Temporal lobe (tissue), 4 donors: ENCODE measurements at places on chromosomes 11 and 22. TPM values are rescaled to one million over a fixed set of nuclear protein-coding genes. Genes with fewer than 3 reads are reported as not detected.

The YPEL1 gene
- 73.5 TPM for total RNA-seq

The MMP7 gene
- total RNA-seq, result 0.25 TPM

The SERPIND1 gene
- 8.6 TPM for total RNA-seq

The DEFB131B gene
- total RNA-seq, result not detected

The APOBEC3H gene
- total RNA-seq, result not detected

The ARHGEF12 gene
- total RNA-seq, result 180 TPM

The OR8A1 gene
- not detected for total RNA-seq

The OR5B2 gene
- total RNA-seq, result not detected

The MRGPRE gene
- not detected for total RNA-seq

The EHD1 gene
- 17.7 TPM for total RNA-seq

The CHADL gene
- 2.7 TPM for total RNA-seq

The MS4A13 gene
- total RNA-seq, result not detected

The VSIG10L2 gene
- total RNA-seq, result not detected

The MGAT3 gene
- 25.6 TPM for total RNA-seq

The HTR3A gene
- 0.74 TPM for total RNA-seq

The MRGPRF gene
- total RNA-seq, result 1.2 TPM

The CYTH4 gene
- total RNA-seq, result 0.98 TPM

The SYT9 gene
- 6.1 TPM for total RNA-seq

The TRIM49 gene
- not detected for total RNA-seq

The C11orf65 gene
- 0.49 TPM for total RNA-seq

The PSMA1 gene
- total RNA-seq, result 95.1 TPM

The SMCO4 gene
- total RNA-seq, result 3.4 TPM

The TMPRSS6 gene
- total RNA-seq, result under 0.01 TPM

The UBQLNL gene
- total RNA-seq, result under 0.01 TPM

The NCF4 gene
- 0.74 TPM for total RNA-seq

The SCGB1C1 gene
- total RNA-seq, result not detected

The DCHS1 gene
- total RNA-seq, result 58.5 TPM

The PKDREJ gene
- under 0.01 TPM for total RNA-seq

The CARNS1 gene
- total RNA-seq, result 0.25 TPM

The PRG3 gene
- total RNA-seq, result not detected

The RABL2B gene
- total RNA-seq, result 13.3 TPM

The OR2AG1 gene
- not detected for total RNA-seq
